ENCODE measurements at places on chromosomes 16 and 17. TPM values are rescaled to one million over a fixed set of nuclear protein-coding genes. Genes with fewer than 3 reads are reported as not detected.

- DNase-seq: peak; percentile 29
Measured at GRCh38 chr17:80891397-80892018, 100.1 kb upstream of the CHMP6 start.

- no peak for DNase-seq
Measured at GRCh38 chr17:53391197-53391596, 431.5 kb upstream of the KIF2B start.

DNA sequence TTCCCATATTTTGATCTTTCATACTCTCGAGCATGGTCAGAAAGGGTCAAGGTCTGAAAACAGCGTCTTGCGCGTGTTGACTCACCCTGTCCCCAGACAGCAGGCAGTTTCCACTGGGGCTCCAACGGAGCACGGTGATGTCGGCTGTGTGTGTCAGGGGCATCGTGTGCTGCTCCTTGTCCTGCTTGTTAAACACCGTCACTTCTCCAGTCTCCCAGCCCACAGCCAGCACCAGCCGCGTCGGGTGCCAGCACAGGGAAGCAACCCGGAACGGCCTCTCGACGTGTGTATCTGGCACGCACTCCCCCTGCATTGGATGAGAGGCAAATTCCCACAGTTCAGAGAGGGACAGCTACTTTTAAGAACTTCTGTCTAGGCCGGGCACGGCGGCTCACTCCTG, 9.6 kb downstream of the IFT140 start:
- DNase-seq: no peak

DNA sequence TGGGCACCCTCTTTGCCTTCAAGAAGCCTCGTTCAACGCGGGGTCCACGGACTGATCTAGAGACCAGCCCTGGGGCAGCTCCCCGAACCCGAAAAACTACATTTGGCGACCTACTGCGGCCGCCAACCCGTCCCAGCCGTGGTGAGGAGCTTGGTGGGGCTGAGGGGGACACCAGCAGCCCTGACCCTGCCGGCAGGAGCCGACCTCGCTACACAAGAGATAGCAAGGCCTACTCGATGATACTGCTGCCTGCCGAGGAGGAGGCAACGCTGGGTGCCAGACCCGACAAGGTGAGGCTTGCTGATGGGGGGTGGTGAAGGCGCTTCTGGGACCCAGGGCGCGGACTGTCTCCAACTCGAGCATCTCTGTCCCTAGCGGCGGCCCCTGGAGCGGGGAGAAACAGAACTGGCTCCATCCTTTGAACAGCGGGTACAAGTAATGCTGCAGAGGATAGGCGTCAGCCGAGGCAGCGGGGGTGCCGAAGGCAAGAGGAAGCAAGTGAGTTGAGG, 5.6 kb downstream of the ACD start:
- no peak for DNase-seq

- DNase-seq: no peak
Measured at GRCh38 chr16:715477-716199, 720 bp downstream of the METRN start.

- no peak for DNase-seq
Measured at GRCh38 chr17:75734674-75735294, 13.5 kb downstream of the ITGB4 start.

- peak; percentile 84 for DNase-seq
Measured at GRCh38 chr16:51880776-51881175, 666.2 kb downstream of the TOX3 start.

DBNDD1 gene
- 12.5 TPM for polyA plus RNA-seq

PLSCR3 gene
- polyA plus RNA-seq: 35.2 TPM
